ENCODE measurements at places on chromosomes 5 and 9.
A peak's percentile ranks its signal among the peaks of the same experiment; 100 is the strongest.

GRCh38 chr5:74647096-74647495 is 6.6 kb upstream of the ENC1 start:
- peak; percentile 65 for DNase-seq

- no peak for DNase-seq
Observed at GRCh38 chr9:3804103-3804502, 278.3 kb upstream of the RFX3 start.

DNA sequence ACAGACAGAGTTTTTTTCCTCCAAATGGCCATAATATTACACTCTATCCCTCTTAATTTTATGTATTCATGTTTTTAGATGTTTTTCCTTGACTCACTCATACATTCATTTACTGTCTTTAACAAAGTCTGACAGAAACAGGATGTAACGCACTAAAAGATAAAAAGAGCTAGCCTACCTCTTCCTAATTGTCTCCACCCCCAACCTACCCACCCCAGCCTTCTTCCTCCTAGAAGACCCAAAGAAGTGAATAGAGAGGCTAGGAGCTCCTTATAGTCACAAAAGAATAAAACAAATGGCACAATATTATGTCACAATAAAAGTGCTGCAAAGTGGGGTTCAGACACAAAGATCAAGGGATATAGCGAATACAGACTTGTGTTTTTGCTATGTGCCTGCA is 719 bp downstream of the NOL8 start:
- DNase-seq = no peak

- no peak for DNase-seq
Observed at GRCh38 chr9:108478431-108479332, 377.1 kb downstream of the ACTL7B start.

- DNase-seq = no peak
Observed at GRCh38 chr9:107809871-107810460, 320.4 kb upstream of the KLF4 start.

DNA sequence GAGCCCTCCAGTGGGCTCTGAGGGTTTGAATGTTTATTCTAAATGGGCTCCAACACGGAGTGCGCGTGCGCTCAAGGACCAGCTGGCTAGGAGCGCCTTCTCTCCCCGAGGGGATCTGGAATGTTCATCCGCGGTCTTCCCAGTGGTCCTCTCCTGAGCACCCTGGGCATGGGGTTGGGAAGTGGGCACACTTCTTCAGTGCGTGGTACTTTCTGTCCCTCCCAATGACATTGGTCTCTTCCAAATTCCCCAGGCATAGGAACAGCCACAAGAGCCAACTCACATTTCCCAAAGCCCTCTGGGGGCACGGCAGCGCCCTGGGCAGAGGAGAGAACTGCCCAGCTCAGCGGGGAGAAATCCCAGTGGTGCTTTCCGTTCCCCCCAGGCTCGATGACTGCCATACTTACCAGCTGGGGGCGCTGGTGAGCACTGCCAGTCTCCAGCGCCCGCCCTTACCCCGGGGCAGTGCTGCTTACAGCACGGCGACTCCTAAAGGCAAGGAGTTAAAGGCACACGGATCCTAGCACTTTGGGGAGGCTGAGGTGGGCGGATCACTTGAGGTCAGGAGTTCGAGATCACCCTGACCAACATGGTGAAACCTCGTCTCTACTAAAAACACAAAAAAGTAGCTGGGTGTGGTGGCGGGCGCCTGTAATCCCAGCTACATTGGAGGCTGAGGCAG is 29.9 kb upstream of the OBP2B start:
- no peak for DNase-seq

- DNase-seq = no peak
Observed at GRCh38 chr5:136374003-136374402, 8.7 kb upstream of the TRPC7 start.

DNA sequence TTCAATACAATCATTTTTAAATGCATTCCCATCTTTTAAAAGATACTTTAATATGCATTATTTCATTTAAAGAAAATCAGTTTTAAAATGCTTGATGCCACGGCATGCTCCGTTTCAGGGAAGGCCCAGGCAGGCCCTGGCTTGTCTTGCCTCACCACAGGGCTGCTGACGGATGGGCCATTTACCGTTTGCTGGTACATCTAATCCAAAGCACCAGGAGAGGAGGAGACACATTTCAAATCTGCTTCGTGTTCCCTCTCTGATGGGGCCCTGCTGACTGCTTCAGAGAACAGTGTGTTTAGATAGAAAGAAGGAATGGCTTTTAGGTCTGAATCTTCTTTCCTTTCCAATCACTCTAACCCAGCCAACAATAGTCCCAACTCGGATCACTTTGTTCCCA is 185.2 kb downstream of the DCP2 start:
- DNase-seq = no peak

DNA sequence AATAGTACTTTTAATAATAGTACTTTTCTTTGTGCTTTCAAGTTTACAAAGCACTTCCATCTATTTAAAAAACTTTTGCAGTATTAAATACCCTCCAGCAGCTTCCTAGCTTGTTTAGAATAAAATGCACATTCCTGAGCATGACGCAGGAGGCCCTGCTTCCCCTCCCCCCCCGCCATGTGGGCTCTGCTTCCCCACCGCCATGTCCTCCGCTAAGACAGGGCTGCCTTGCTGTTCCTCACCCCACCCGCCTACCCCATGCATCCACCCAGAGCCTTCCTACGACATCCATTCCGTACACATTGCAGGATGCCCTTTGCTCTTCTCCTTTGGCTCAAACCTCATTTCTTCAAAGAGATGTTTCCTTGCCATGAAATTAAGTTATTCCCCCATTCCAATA is 205.9 kb upstream of the MSX2 start:
- DNase-seq = no peak

GRCh38 chr5:154228696-154229095 is 38.2 kb downstream of the GALNT10 start:
- no peak for DNase-seq

GRCh38 chr5:179805070-179805528 is 1.6 kb downstream of the MGAT4B start:
- DNase-seq = no peak

GRCh38 chr9:113446323-113446740 is 17.2 kb upstream of the RGS3 start:
- peak; percentile 38 for DNase-seq

- DNase-seq = no peak
Observed at GRCh38 chr9:126587187-126588185, 26.2 kb upstream of the LMX1B start.

Measured in NCI-H146 (cell line).